Dorsolateral prefrontal cortex (tissue), 122 donors: ENCODE measurements at places on chromosomes 5 and 9.

- no peak for DNase-seq
These were observed 88.1 kb downstream of the S1PR3 start for GRCh38 chr9:89079391-89079790.

- DNase-seq = peak; percentile 52
These were observed 417 bp downstream of the SRD5A1 start for GRCh38 chr5:6633469-6634245.

GRCh38 chr9:12818431-12819000 is 43.7 kb downstream of the LURAP1L start:
- no peak for DNase-seq

DNA sequence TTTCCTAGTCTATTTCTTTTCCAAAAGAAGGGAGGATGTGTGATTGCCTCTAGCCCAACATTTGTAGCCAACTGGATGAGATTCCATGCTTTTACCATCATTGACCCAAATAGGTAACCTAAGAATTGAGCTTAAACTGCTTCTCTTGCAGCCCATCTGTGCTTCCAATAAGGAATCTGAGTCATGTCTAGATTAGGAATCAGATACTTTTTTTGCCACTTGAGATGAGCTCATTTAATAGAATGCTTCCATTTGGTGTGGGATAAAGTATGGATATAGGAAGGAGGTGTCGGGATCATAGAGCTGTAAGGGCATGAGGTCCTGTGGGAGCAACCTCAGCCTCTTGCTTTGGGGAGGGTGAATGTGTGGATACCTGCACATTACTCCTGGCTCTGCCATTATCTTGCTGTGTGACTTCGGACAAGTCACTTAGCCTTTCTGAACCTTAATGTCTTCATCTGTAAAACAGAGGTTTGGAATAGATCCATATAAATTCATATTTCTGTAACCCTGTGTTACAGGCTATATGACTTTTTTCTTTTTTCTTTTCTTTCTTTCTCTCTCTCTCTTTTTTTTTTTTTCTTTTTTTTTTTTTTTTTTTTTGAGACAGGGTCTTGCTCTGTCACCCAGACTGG is 56.2 kb downstream of the MAP1B start:
- DNase-seq = no peak

DNA sequence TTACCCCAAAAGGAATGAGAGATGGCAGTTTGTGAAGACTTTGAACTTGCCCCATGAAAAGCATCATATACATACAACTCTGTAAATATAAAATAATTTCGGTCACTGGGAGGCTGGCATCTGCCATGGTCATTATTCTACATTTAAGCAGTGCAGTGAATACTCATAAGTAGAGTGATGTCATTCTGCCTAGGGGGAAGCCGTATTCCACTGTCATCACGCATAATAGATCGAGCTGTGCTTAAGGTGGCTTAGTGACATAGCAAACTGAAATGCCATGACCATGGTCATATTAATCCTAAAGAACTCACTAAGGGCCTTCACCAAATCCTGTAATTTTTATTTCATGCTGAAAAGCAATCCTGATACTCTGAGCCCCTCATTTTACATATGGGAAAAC is 42.4 kb upstream of the NR4A3 start:
- DNase-seq = no peak

DNA sequence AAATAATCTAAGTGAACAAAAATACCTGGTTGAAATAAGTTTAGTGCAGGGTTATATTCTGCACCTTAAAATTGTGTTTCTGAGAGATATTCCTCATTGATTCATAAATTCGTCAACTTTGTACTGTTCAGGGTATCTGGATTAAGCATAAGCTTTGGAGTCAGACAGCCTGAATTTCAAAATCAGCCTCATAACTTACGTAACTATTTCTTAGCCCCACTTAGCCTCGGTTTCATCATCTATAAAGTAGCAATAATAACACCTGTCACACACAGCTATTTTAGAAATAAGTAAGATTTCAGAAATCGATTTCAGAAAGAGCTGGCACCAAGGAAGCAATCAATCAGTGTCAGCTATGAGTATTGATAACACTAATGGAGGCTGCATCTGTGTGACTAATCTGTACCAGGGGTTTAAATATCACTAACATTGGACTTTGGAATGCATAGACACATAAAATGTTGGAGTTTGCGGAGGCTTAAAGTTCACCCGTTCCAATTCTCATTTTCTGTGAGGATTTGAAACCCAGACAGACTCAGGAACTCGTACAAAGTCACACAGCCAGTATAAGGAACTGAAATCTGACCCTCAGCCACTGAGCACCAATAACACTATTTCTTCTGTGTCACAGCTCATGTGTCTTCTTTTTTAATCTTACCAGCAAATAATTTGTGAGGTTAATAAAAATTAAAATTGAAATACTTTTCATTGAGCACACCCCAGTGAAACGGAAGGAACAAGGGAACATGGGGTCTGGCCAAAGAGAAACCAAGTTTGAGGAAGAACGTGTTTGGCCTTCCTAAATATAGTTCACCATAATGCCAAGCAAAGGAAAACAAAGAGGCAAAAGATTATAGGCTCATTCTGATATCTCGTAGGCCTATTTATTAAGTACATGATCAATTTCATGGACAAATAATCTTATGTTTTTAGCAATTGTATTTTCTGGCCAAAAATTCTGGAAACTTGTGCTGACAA is 194.4 kb upstream of the PTGER4 start:
- DNase-seq = no peak
